ENCODE measurements at places on chromosomes 1 and 21.
A peak's percentile ranks its signal among the peaks of the same experiment; 100 is the strongest.

- DNase-seq = no peak
Observed at GRCh38 chr21:34201481-34201858, 128.1 kb downstream of the MRPS6 start.

- no peak for DNase-seq
Observed at GRCh38 chr21:34693192-34693810, 24.5 kb downstream of the CLIC6 start.

DNA sequence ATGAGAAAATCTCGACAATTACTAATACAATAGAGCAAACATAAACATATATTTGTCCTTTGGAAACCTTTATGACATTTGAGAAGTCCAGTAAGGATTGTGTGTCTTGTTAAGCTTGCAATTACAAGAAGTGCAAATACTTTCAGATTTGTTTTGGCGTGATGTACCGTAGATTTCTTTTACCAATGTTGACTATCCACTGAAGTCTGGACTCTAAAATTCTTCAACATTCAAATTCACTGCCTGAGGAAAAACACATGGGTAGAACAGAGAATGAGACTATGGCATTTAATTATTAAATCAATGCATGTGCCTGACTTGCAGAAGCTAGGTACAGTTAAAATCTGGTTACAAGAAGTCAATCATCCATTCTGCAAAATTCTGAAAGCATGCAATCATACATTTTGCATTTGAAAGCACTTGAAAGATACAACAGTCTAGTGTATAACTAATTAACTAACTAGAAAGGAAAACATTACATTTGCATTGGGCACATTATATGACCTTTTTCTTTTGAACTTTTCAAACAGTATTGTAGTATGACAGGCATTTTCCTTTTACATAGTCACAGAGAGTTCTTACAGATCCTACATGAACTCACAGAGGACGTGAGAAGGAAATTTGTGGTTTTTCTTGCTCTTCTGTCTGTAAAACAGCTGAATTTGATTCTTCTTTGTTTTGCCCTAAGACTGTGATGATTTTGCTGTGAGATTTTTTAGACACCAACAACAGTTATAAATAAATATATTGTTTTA, 511.1 kb upstream of the ADGRL4 start:
- DNase-seq = no peak

DNA sequence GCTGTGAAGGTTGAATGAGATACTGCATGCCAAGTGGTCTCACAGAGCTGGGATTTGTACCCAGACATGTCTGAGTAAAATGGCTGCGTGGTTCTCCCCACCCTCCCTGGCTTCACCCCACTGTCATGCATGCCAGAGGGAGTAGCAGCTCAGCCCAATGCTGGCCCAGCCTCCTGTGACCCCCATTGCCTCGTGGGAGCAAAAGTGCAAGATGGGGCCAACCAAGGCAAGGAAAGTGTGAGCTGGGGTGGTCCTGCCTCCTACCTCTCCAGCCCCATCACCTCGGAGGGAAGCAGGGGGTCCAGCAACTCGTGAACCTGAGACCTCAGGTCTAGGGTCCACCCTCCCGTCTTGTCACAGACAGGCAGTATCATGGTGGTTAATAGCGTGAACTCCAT, 209.8 kb upstream of the GRIK3 start:
- no peak for DNase-seq

DNA sequence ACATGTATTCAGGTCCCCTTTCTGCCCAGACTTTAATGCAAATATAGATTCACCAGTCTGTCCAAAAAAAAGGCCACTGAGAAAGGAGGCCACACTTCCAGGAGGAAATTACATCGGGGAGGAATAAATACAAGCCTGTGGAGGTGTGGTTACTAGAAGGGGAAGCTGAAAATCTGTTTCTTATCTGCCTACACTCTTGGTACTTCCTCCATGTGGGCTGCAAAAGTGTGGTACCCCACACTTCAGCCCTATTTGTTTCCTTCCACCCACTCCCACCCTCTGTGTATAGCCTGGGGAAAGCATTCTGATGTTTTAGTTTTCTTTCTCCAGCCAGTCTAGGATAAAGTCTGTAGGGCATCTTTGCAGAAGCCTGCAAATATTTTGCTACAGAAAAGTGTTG, 38.4 kb downstream of the UTP25 start:
- DNase-seq = no peak

GRCh38 chr1:184199036-184199435, 147.5 kb downstream of the TSEN15 start:
- no peak for DNase-seq

GRCh38 chr1:231395998-231396390, 26.1 kb downstream of the EGLN1 start:
- no peak for DNase-seq

DNA sequence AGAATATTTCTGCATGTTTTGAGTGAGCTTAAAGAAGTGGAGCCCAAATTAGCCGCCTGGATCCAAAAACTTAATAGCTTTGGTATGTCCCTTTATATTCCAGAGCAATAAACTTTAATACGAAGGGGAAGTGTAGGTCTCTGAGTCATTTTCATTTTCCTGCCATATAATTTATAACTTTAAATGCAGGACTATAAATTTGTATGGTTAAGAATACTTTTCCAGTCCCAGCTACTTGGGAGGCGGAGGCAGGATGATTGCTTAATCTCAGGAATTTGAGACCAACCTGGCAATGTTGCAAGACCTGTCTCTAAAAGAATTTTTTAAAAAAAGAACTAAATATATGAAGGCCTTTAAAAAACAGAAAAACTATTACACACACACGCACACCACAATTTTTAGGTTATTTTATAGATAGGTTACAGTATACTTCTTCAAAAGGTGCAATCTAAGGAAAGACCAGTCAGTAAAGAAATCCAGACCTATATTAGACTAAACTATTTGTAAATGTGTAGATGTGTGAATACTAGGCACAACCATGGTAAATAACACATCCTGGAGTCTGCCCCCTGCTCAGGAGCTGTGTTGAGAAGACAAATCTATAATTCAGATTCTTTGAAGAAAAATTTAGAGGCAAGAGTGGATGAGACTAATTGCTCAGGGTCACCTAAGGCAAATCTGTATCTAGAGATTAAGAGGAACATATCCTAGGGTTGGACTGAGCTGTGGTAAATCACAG, 80.3 kb downstream of the TTC3 start:
- no peak for DNase-seq

GRCh38 chr1:24091971-24092482, 19.9 kb downstream of the MYOM3 start:
- no peak for DNase-seq

- DNase-seq = no peak
Observed at GRCh38 chr1:26021647-26022403, at the start of gene EXTL1. TSS of gene EXTL1 (plus strand) at chr1:26021775. CDS start at chr1:26022647, 872 bp downstream.

DNA sequence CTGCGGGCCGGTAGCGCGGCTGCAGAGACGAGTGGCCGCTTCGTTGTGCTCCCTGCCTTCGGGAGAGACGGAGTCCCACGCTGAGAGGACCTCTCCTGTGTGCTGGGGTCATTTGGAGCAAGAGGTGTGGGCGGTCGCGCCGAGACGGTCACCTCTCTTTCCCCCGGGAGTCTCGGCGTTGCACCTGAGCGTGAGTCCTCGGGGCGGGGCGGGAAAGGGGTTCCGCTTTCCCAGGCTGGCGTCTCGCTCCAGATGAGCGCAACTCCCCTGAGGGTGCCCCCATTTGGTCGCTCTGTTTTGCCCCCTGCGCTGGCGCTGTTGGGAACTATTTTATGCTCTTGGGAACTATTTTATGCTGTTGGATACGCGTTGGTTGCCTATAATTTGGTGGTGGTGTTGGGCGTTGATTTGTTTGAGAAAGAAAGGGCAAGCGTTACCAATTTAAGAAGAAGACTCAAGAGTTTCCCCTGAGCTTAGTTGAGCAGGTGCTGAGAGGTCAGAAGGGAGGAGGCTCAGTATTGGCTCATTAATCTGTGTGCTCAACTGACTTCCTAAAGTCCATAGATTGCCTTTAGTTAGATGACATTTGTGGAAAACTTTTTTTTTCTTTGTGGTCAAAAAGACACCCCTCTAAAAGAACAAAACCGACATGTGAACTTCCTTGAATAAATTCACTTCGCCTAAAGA, 683 bp downstream of the LRRC8B start:
- peak; percentile 13 for DNase-seq

GRCh38 chr1:164618202-164618564, 59.2 kb downstream of the PBX1 start:
- DNase-seq = no peak

GRCh38 chr1:37177230-37177864, 143.0 kb upstream of the GRIK3 start:
- DNase-seq = no peak

GRCh38 chr1:234997201-234997895, 131.3 kb downstream of the TOMM20 start:
- no peak for DNase-seq

DNA sequence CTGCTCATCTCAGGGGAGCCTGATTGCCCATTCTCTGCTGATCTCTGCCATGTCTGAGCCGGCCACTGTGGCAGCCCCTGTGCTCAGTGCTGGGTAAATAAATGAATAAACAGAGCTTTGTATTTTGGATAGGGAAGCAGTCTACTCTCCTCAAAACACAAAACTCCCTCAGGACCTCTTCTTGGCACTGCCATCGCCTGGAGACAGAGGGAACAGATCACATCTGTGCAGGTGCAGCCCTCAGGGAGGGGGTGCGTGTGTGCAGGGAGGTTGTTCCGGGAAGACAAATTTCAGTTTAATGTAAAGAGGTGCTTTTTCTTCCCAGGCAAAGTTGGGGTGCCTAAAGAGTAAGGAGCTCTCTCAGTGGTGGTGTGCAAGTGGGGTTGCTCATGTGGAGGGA, 7.7 kb upstream of the FAM167B start:
- no peak for DNase-seq

DNA sequence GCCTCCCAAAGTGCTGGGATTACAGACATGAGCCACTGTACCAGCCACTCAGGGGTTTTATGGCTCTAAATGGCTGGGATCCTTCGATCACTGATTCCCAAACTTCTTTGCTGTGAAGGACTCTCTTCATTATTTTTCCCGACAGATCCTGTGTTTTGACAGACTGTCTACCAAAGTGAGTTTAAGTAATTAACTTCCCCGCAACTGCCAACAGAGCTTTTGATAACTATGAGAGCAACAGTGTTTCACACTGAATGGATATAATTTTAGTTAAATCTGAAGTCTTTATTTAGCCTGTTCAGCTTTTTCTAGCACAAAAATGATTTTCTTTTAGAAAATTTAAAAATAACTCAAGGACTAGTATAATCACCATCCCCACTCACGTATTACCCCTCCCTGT, 12.6 kb upstream of the RABIF start:
- DNase-seq = no peak

- DNase-seq = no peak
Observed at GRCh38 chr1:46576596-46576995, 25.1 kb upstream of the KNCN start.

GRCh38 chr1:33797849-33798248, 66.0 kb upstream of the HMGB4 start:
- DNase-seq = no peak

- DNase-seq = no peak
Observed at GRCh38 chr1:23344987-23345472, 946 bp upstream of the HNRNPR start.

GRCh38 chr1:204607910-204608309, 77.6 kb downstream of the LRRN2 start:
- no peak for DNase-seq

DNA sequence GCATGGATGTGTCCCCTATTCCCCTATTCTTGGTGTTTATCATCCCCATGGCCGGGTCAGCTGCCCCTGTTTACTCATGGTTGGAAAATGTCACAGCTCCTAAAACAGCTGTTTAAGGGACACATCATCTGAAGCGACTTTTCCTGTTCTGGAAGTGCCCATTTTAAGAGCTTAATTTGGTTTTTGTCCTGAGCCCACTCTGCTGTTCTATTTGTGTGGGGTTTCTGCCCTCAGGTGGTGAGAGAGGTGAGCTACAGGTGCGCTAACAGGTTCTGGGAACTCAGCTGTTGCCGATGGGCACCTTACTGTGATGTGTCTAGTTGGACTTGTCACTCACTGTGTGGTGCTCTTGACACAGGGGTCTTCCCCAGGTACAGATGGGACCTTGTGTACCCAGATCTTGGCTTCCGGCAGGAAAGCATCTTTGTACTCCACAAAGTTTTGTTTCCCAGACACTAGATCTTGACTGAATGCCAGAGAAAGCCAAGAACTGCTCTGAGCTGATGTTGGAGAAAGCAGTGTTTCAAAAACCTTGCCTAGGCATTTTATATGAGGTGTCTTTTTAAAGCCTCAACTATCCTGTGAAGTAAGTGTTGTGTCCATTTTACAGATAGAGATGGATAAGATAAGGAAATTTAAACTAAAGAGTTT, 59.0 kb upstream of the CD1D start:
- no peak for DNase-seq

DNA sequence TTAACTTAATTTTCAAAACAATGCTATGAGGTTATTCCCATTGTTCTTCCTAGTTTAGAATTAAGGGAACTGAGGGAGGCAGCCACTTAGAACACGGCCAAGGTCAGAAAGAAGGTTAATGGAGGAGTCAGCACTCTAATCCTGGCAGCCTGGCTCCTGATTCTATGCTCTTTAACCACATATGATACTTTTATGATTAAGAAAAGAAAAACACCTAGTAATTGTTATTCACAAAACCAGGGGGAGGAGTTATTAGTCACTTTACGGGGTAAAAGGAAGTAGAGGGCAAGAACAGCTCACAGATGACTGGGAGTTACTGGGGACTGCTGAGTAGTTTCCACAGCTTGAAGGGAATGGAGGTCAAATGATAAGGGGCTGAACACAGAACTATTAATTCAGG, 38.6 kb downstream of the GADD45A start:
- no peak for DNase-seq

DNA sequence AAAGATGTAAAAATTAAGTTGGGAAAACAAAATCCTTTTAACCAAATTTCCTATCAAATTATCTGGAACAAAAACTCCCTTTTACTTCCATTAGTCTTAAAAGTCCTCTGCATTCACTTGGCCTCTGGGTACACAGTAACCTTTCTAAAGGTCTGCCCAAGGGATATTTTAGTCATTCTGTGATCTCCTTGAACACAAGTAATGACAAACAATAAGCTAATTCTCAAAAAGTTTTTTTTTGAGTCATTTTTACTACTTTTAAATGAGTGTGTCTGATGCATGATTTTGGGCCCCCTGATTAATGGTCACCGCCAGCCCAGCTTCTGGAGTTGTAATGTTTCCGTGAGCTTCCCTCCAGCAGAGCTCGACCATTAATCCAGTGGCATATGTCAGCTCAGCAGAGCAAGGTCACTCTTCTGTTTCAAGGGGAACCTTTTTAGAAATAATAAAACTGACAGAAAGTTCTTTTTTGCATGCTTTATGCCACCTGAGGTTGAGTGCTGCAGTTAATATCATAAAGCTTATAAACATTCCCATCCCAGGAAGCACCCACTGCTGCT, 14.3 kb downstream of the SAMSN1 start:
- DNase-seq = no peak

DNA sequence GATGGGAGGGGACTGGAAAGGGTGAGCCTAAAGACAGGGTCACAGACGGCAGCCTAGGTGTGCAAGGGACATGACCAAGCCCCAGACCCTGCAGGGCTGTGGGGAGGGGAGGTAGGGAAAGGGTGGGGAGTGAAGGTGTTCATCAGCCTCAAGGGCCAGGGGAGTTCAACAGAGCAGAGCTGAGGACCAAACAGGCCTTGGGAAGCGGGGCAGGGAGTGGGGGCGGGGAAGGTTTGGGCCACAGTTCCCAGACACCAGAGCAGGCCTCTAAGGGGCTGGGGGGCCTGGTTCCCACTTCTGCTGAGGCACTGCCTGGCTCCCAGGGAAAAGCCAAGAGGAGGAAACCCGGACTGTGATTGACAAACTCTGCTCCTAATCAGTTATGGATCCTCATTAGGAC, 456.3 kb downstream of the MATN1 start:
- DNase-seq = no peak
